ENCODE measurements at places on chromosomes 1 and 21.

- no peak for DNase-seq
Observed at GRCh38 chr1:26733982-26734381, 38.2 kb downstream of the ARID1A start.

DNA sequence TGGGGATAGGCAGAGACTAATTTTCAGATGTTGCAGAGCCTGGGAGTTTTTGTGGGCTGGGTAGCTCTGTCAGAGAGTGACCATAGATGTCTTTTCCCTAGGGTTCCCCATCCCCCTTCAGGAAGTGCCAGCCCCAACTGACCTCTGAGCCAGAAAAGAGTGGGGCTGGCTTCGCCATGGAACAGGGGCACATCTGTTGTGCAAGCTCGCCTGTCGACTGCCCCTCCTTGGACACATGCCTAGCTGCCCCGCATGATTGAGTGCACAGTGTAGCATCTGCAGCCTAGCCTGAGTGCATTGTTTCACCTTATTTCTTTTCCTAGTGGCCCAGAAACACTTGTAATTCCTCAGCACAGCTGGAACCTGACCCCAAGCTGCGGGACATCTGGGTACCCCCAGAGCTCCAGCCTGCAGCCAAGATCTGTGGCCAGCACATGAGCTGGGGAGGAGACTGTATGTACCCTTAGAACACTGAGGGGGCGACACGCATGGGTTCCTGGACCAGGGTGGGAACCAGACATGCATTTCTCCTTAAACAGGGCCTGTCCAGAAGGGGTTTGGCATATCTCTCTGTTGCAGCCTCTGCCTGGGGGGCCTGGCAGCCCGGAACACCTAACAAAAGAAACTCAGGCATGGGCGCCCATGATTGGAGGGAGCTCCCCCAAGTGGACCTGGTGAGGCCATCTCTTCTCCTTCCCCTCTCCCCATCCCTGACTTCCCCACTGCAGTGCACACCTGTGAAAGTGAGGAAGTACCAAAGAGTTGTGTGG lies 55.2 kb downstream of the SYT14 start:
- DNase-seq, result no peak

- DNase-seq, result no peak
Observed at GRCh38 chr1:8800416-8800815, 17.0 kb downstream of the RERE start.

DNA sequence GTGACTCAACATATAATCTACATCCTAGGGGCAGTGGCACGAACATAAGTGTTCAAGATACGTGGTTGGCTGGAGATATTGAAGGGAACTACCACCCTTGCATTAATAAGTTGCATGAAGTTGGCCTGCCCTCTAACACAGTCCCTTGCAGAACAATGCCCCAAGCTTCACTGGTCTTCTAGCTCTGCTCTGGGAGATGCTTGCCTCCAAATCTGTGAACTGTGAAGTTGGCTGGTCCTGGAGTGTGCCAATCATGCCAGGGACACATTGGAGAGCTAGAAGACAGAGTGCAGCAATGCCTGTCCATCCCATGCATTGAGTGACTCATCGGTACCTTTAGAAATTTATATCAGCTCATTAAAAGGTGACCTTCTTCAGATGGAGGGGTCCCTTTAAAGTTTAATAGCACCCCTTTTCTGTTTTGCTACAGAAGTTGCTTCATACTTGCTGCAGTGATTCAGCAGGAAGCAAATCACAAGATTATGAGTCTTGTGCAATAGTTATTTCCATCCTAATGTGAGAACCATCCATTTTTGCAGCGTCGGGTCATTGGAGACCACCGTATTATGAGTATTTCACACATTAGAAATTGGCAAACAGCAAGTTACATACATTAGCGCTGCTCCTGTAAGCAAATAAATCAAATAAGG lies 55.2 kb upstream of the KAZN start:
- DNase-seq, result no peak

GRCh38 chr1:148264374-148265276 lies 112.5 kb upstream of the NBPF11 start:
- DNase-seq, result no peak

DNA sequence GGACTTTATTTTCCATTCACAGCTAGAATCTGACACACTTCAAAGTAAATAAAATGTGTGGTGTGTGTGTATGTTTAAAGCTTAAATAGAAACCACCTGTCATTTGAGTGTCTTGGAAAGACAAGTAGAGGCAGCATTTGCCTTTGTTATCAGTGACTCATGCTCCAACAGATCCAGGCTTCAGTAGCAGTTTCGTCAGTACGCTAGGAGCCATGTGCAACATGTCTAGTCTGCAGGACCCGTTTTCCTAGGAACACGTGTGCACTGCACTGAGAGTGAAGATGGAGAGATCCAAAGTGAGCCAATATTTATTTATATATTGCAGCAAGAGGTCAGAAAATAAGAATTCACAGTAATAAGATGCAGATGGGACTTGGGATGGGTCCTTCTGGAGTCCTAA lies 41.8 kb downstream of the SGIP1 start:
- no peak for DNase-seq

- DNase-seq, result no peak
Observed at GRCh38 chr1:151520359-151520758, 9.2 kb downstream of the CGN start.

DNA sequence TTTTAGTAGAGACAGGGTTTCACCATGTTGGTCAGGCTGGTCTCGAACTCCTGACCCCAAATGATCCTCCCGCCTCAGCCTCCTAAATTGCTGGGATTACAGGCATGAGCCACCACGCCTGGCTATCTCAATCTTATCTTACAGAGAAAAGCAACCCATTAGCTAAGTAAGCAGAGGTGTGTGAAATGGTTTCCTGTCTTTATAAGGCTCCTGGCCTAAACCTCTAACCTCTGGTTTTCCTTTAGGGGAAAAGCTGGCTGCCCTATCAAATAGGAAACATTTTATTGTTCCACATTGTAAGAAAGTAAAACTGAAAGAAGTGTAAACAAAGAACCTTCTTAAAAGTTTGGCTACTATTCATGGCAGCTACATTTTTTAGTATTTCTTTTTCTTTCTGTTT lies 78.3 kb upstream of the MORC3 start:
- DNase-seq, result no peak

DNA sequence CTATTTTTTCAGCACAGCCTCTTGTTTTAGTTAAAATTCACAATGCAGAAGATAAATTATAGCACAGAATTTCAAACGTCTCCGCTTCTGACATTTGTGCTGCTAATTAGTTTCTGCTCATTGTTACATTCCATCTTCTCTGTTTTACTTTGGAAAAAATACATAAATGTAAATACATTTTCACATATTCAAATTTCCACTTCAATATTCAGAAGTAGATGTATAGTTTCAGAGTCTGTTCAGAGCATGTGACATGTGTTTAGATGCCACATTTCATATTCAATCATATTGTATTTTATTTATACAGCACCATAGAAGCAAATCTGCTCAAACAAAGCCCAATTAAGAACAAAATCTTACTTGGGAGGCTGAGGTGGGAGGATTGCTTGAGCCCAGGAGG lies 19.6 kb downstream of the TMEM35B start:
- DNase-seq, result no peak

GRCh38 chr1:29239142-29239541 lies 2.8 kb downstream of the PTPRU start:
- no peak for DNase-seq

DNA sequence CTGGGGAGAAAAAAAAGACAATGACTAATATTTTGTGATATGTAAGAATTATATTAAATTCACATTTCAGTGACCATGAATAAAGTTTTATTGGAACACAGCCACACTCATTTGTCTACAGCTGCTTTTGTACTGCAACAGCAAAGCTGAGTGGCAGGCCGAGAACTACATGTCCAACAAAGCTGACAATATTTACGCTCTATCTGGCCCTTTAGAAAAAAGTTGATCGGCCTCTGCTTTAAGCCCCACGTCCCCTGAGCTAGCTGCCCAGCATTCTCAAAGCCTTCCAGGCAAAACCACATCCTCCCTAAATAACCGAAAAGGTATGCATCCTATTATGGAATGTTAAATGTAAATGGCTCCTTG lies 8.6 kb downstream of the SLC2A1 start:
- no peak for DNase-seq

GRCh38 chr1:167821356-167821685 lies 92.6 kb downstream of the ADCY10 start:
- no peak for DNase-seq

- DNase-seq, result no peak
Observed at GRCh38 chr1:204465546-204466415, 28.8 kb downstream of the PIK3C2B start.

GRCh38 chr1:79899914-79900313 lies 893.4 kb upstream of the ADGRL4 start:
- no peak for DNase-seq

DNA sequence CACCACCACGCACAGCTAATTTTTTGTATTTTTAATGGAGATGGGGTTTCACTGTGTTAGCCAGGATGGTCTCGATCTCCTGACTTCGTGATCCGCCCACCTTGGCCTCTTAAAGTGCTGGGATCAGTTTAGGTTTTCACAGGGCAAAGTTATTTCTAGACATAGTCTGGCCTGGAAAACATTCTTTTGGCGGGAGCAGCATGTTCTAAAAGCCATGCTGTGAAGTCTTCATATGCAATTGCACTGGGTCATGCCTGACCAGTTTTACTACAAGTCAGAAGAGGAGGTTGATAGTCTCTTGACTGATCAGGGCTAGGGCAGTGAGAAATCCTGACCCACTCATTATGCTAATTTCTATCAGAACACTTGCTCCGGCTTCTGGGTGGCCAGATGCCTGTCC lies 131.6 kb upstream of the POU3F1 start:
- DNase-seq, result no peak

- no peak for DNase-seq
Observed at GRCh38 chr1:115666702-115667101, 24.9 kb downstream of the VANGL1 start.
